ENCODE measurements at places on chromosomes 11 and 22.

DNA sequence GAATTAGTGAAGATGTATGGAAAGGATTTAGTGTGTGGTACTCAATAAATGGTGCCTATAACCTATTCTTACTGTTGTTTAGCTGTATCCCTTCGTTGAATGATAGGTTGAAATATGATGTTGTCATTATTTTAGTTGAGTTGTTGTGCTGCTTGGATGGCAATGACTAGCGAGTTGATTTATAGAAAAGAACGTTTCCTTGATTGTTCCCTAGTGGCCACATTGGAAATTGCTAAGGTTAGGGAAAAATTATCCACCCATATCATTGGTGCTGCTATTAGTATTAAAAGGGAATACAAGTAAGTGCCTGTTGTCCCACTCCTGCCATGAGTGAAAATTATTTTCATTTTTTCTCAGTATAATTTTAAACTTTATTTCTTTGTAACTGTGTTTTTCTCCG is 14.5 kb downstream of the EMSY start:
- no peak for DNase-seq

DNA sequence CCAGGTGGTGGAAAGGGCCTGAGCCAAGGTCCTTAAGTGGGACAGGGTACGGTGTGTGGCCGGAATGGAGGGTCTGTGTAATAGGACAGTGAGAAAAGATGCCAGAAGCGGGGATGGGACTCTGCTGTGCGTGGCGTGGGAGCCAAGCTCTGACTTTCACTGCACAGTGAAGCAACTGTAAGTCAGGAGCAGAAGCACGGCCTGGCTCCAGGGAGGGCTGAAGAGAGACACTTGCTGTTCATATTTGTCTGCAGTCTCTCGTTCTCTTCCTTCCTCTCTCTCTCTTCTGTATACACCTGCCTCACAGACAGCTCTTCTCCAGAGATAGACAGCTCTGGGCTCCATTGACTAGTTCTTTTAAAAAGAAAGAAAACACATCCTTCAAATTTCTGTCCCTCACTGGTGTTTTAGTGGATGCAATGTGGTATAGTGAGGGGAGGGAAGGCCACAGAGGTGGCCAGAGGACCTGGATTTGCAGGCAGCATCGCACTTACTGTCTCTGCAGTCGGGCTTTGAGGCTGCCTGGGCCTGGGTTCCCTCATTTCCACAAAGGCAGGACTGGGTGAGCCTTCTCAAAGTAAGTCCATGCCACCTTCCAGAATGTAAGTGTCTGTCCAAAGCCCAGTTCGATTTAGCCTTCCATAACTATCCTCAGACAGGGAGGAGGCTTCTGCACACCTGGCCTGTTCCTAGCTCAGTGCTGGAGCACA is 2.1 kb downstream of the IL17RA start:
- peak; percentile 37 for DNase-seq

- no peak for DNase-seq
These were observed 6.2 kb downstream of the TUB start for GRCh38 chr11:8087185-8087584.

DNA sequence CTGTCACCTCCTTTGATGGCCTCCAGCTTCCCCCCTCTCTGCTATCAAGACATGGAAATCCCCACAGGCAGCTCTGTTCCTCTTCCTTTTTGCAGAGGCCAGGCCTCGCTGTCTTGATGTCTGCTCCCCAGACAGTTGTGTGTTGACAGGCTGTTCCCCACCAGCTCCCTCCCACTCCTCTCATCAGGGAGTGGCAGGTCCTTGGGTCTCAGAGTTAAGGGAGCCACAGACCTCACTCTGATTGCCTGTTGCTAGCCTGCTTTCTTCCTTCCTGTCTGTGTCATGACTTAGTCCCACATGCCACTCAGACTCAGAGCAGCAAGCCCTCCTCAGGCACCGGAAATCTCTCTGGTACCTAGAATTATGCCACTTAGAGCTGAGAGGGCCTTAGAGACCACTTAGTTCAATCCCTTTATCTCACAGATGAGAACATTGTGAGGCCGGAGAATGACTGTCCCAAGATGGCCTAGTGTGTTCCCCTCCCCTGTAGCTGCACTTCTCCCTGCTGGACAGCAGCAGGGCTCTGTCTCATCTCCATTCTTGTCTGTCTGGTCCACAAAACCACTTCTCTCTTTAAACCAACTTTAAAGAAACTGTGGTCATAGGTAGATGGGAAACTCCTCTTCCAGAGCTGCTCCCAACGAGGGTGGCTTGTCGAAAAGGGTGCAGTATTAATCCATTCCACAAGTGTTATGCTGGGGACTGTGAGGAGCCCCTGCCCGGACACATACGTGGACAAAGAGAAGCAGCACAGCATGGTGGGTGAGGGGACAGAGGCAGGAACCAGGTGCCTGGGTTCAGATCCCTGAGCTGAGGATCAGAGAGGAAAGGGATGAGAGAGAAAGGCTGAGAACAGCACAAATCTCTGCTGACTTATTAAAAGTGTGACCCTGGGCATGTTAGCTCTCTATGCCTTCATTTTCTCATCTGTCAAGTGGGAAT is 4.2 kb downstream of the AMPD3 start:
- peak; percentile 76 for DNase-seq

DNA sequence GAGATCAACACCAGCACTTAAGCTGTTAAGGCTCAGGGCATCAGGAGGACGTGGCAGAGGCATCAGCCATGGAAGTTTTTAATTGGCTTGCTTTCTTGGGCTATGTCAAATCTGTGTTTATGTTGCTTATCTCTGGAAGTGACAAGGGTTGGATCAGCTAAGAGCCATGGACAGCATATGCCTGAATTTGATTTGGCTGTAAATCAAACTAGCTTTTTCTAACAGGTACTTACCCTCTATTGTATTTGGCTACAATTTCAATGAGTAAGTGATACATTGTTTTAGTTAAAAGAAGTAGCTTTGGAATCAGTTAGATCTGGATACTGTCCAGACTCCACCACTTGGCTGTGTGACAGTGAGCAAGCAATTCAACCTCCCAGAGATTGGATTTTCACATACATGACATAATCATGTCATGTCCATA is 936.6 kb downstream of the OPCML start:
- DNase-seq = no peak

GRCh38 chr11:103050351-103050750 is 41.6 kb downstream of the DCUN1D5 start:
- DNase-seq = no peak

GRCh38 chr11:11472106-11472505 is 119.1 kb upstream of the CSNK2A3 start:
- DNase-seq = no peak

DNA sequence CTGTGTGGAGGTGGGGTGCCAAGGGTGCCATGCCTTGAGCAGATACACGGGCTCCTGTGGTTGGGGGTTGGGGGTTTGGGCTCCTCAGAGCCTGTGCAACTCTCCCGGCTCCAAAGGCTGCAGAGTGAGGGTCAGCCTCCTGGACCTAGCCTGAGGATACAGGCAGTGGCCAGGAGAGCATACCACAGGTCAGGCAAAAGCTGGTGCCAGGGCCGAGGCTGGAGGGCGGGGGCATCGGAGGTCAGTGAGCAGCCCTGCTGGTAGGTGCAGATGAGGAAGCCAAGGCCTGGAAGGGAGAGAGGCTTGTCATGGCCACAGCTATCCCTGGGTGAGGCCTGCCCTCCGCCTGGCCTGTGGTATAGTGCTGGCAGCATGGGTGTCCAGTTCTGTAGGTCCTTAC is 25.6 kb upstream of the DGCR8 start:
- DNase-seq = no peak

GRCh38 chr22:33129621-33130020 is 71.4 kb upstream of the SYN3 start:
- no peak for DNase-seq

DNA sequence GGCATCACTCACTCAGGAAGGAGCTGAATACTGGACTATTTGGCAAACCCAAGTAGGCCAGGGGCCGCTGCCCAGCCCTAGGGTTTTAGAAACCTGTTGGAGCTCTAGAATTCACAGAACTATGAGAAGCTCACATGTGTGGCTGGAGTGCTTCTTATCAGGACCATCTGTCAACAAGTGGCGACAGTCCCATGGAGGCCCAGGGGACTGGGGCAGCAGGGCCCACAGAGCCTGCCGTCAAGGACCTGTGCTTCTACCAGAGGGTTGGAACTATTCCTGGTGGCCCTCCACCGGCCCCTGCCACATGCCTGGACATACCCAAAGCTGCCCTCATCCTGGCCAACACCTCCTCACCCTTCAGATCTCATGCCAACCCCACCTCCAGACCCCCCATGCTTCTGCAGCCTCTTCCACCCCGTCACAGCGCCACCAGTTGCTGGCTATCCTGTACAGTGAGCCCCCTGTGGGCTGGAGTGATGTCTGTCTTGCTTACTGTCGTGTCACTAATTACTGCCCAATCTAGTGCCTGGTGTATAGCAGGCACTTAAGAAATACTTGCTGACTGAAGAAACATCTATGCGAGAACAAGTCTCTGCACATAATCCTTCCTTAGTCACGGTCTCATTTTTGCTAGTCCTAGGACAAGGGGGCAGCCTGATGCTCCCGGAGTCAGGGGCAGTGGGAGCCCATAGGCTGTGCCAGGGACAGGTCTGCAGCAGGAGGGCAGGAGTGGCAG is 27.2 kb upstream of the RASL10A start:
- DNase-seq = no peak

- DNase-seq = no peak
These were observed 2.8 kb downstream of the CRYAB start for GRCh38 chr11:111908639-111909305.

GRCh38 chr11:74721479-74721835 is 9.8 kb downstream of the CHRDL2 start:
- DNase-seq = no peak

GRCh38 chr11:58745705-58746364 is 14.1 kb upstream of the GLYAT start:
- no peak for DNase-seq

- peak; percentile 58 for DNase-seq
These were observed 545 bp downstream of the FEN1 start for GRCh38 chr11:61793083-61793828.

DNA sequence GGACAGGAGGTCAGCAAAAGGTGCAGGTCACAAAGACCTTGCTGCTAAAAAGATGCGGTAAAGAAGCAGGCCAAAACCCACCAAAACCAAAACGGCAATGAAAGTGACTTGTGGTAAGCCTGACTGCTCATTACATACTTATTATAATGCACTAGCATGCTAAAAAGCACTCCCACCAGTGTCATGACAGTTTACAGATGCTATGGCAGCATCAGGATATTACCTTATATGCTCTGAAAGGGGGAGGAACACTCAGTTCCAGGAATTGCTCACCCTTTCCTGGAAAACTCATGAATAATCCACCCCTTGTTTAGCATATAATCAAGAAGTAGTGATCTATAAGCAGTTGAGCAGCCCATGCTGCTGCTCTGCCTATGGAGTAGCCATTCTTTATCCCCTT is 45.2 kb upstream of the SLC5A12 start:
- no peak for DNase-seq

- DNase-seq = no peak
These were observed 723 bp downstream of the FOXRED2 start for GRCh38 chr22:36505998-36506635.

DNA sequence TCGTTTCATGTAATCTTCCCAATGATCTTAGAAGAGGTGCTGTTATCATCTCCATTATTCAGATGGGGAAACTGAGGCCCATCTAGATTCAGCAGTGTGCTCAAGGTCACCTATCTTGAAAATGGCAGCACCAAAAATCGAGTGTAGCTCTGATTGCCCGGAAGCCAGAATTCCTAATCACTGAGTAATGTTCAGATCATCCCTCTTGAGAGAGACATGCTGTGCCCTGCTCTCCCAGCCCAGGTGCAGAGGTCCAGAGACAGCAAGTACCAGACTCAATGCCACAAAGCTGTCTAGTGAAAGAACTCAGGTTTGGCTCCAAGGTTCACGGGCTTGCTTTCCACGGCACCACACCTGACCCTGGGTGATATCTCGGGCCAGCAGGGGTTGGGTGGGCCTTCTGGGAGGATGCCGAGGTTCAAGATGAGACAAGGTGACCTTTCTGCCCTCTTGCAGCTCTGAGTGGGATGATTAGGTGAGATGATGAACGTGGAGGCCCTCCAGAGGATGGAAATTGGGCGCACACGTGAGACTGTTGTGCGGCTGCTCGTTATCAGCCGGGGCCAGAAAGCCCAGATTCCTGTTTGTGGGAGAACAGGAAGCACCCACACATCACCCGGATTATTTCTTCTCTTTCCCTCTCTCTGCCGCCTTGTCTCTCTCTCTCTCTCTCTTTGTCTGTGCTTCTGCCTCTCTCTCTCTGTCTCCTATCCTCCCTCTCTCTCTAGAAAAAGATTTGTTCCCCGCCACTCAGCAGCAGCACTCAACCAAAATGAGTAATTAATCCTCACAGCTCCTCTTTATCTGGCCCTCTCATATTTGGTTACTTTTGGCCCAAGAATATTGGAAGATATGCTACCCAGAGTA is 19.0 kb upstream of the RASD2 start:
- no peak for DNase-seq

DNA sequence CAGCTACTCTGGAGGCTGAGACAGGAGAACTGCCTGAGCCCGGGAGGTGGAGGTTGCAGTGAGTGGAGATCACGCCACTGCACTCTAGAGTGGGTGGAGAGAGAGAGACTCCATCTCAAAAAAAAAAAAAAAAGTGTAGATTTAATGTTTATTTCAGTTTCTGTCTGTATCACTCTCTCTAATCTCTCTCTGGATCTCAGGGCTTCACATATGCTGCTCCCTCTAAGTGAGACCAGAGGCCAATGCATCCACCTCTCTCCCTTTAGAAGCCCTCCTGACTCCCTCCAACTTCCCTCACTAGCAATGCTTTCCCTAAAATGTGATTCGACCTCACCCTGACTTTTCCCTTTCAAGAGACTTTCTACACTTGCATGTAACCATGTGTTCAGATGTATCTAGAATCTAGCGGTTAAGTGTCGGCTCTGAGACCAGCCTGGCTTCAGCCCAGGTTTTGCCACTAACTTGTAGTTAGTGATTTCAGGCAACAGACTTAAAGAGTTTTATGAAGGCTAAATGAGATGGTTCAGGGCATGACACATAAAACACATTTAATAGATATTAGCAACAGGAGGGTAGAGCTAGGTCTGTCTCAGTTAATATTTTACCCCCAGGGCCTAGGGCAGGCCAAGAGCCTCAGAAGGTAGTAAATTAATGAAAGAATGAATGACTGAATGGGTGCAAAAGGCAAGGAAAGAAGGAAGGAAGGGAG is 364.3 kb downstream of the LARGE1 start:
- no peak for DNase-seq

GRCh38 chr11:86287468-86287796 is 14.6 kb upstream of the HIKESHI start:
- DNase-seq = no peak

- no peak for DNase-seq
These were observed 153.6 kb upstream of the SORL1-AS1 start for GRCh38 chr11:121606354-121606753.

GRCh38 chr11:116953530-116954285 is 116.3 kb upstream of the APOA1 start:
- DNase-seq = no peak

DNA sequence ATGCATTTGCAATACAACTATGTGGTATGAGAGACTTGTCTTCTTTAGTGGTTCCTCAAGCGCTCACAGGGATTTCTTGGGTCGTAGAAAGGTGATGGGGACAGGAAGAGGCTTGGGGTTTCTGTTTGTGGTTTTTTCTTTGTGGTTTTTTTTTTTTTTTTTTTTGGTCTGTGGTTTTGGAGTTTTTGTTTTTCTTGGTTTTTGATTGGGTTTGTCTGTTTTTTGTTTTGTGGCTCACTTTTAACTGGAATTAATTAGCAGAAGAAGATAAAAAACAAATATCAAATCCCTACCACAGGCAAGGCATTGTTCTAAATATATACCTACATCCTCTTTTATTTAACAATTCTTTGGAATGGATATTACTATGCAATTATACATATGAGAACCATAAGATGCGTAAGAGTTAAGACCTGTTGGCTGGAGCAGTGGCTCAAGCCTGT is 5.5 kb downstream of the TTC28 start:
- no peak for DNase-seq

- DNase-seq = no peak
These were observed 20.9 kb downstream of the BDNF start for GRCh38 chr11:27679136-27680015.

Data from activated T-cell treated with anti-CD3 and anti-CD28 coated beads, Interleukin-2, amount 50 U/mL, for 24 hours (primary cell).